ENCODE measurements at places on chromosomes 3 and 15.

GRCh38 chr15:82098674-82099073 is 52.9 kb upstream of the MEX3B start:
- DNase-seq, result no peak

DNA sequence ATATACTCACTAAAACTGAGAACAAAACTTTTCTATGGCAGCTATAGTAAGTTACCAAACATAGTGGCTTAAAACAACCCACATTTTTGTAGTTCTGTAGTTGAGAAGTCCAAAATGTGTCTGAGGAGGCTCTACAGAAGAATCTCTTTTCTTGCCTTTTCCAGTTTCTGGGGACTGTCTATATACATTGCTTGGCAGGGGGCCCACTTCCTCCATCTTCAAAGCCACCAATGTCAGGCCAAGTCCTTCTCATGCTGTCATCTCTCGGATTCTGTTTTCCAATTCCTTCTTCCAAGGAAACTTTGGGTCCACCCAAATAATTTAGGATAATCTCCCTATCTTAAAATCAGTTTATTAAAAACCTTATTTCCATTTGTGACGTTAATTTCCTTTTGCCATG is 92.7 kb downstream of the DLG1 start:
- DNase-seq, result no peak

DNA sequence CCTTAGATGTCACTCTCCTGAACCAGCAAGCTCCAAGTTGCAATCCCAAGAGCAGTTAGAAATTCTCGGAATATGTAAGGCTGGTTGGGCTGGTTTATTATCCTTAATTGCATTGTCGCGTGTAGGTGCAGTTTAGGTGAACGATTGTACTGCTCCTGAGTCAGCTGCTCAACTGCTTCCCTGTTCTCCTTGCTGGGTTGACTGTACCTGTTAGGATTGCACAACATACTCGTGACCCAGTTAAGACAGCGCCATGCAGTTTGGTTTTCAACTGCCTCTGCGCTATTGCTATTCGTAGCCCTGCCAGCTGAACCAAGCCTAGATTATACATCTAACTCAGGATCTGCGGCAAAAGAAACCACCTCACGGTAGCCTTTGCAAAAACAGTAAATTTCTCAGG is 41.0 kb downstream of the BCL2L10 start:
- DNase-seq, result no peak

DNA sequence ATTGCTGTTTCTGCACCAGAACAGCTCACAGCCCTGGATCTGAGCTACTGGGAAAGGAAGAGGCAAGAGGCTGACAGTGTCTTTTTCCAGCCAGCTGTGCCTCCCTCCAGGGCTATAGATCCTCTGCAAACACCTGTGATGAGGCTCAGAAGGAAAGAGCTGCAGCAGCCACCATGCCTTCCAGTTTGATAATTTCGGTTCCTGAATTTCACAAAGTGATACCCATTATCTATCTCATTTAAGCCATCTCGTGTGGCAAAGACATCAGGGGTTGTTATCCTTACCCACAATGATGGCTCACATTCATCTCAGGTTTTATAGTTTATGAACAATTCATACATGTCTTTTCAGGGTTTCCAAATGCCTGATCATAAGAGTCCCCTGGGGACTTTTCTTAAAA is 1.8 kb upstream of the LARP6 start:
- no peak for DNase-seq

- DNase-seq, result peak; percentile 53
Measured at GRCh38 chr3:166013073-166013679, 176.0 kb upstream of the BCHE start.

DNA sequence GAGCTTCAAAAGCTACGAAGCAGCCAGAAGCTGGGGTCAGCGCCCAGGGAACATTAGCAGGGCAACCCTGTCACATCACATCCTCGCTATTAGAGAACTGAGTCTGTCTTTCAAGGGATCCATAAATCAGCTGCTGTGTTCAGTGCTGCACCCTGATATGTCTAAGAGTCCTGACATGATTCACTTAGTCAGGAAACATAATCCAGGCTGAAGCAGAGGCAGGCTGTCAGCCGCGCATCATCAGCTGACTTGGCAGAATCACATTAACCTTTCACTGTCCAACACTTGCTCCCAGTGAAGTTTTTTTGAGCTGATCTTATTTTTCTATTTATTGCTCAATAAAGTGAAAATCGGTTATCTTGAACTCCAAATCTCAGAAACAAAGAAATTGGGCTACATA is 23.5 kb downstream of the MYH15 start:
- DNase-seq, result peak; percentile 47

- DNase-seq, result peak; percentile 24
Measured at GRCh38 chr3:169152319-169152718, 511.2 kb downstream of the MECOM start.

- peak; percentile 84 for DNase-seq
Measured at GRCh38 chr3:99901200-99901926, 83.7 kb downstream of the CMSS1 start.

- no peak for DNase-seq
Measured at GRCh38 chr15:77657634-77658238, 25.0 kb upstream of the LINGO1 start.

GRCh38 chr3:182258538-182259177 is 534.6 kb upstream of the ATP11B start:
- DNase-seq, result peak; percentile 53

DNA sequence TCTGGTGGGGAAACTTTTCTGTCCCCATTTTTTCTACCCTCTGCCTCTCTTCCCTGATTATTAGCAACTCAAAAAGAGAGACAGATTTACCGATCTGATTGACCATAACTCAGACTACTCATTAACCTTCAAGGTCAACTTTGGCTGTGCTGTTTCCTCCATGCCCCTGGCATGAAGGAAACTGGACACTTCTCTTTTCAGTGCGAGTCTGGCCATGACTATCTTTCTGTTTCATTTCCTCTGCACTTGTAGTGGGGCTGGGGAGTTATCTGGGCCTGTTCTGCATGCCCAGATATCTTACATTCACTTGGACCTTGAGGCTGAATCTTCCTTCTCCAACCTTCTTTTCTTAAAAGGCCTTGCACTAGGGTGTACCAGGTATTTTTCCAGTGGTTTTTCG is 76.9 kb upstream of the SLCO2A1 start:
- no peak for DNase-seq

GRCh38 chr3:141202682-141203081 is 28.9 kb upstream of the PXYLP1 start:
- no peak for DNase-seq

- DNase-seq, result no peak
Measured at GRCh38 chr3:89105503-89105902, 1.9 kb upstream of the EPHA3 start.

DNA sequence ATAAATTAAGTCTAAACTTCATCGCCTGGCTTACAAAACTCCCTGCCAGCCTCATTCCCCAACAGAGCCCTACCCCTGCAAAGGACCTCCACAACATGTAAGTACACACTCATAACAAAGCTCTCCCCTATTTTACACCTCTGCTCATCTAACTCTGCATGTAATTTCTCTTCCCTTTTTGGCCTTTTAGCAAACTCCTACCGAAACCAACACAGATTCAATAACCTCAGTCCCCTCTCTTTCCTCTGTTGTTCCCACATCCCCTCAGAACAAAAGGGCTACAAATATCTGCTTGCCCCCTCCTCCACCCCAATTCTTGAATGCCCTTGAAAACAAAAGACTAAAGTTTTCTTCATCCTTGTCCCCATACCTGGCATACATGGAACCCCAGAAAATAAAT is 662 bp downstream of the UBL7 start:
- DNase-seq, result no peak

DNA sequence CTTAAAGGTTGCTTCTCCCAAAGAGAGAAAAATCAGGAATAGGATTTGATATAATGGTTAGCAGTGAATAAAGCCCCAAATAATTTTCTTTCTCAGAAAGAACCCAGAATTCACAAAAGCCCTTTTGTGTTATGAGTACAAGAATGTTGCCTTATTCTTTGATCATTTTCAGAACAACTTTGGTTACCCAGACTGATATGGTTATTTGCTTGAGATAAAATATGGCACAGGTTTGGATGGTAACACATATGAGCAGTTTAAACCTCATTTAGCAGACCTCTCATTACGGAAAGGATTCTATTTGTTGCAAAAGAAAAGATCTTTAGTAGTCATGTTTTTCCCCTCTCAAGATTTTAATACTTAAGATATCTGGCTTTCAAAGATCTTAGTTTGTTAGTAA is 104.8 kb upstream of the MEX3B start:
- DNase-seq, result no peak

DNA sequence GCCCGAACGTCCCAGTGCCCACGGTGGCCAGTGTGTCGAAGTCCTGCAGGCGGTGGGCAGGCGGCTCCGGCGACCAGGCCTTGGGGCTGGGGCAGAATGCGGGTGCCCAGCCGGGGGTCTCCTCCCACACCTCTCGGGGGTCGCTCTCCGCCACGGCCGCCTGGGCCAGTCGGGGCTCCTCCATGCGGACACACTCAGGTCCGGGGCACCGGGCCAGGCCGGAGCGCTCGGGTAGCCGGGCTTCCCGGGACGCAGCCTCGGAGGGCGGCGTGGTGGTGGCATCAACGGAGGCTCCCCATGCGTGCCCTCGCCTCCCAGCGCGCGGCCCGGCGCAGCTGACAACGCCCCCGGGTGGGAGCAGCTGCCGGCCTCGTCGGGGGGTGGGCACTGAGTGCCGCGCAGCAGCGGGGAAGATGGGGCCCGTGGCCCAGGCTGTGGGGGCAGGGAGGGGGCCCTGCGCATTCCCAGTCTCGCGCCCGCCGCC is 30.1 kb upstream of the CERS3 start:
- DNase-seq, result no peak

DNA sequence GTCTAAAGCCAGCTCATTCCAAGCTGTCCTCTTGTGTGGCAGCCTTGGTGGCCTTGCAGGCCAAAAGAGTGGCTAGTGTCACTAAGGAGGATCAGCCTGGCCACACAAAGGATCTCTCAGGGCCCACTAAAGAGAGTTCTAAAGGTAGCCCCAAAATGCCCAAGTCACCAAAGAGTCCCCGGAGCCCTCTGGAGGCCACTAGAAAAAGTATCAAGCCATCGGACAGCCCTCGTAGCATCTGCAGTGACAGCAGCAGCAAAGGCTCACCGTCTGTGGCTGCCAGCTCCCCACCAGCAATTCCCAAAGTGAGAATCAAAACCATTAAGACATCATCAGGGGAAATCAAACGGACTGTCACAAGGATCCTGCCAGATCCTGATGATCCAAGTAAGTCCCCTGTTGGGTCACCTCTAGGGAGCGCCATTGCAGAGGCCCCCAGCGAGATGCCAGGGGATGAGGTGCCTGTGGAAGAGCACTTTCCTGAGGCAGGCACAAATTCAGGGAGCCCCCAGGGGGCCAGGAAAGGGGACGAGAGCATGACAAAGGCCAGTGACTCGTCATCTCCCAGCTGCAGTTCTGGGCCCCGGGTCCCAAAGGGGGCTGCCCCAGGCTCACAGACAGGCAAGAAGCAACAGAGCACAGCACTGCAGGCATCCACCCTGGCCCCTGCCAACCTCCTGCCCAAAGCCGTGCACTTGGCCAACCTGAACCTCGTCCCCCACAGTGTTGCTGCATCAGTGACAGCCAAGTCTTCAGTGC is 33.5 kb upstream of the ALPK3 start:
- DNase-seq, result no peak
